SK-N-MC (cell line): ENCODE measurements at places on chromosomes 13 and 19.

GRCh38 chr13:50757008-50757407 is 86.5 kb downstream of the DLEU7 start:
- DNase-seq: no peak

GRCh38 chr19:47614559-47614958 is 5.6 kb downstream of the BICRA start:
- no peak for DNase-seq

DNA sequence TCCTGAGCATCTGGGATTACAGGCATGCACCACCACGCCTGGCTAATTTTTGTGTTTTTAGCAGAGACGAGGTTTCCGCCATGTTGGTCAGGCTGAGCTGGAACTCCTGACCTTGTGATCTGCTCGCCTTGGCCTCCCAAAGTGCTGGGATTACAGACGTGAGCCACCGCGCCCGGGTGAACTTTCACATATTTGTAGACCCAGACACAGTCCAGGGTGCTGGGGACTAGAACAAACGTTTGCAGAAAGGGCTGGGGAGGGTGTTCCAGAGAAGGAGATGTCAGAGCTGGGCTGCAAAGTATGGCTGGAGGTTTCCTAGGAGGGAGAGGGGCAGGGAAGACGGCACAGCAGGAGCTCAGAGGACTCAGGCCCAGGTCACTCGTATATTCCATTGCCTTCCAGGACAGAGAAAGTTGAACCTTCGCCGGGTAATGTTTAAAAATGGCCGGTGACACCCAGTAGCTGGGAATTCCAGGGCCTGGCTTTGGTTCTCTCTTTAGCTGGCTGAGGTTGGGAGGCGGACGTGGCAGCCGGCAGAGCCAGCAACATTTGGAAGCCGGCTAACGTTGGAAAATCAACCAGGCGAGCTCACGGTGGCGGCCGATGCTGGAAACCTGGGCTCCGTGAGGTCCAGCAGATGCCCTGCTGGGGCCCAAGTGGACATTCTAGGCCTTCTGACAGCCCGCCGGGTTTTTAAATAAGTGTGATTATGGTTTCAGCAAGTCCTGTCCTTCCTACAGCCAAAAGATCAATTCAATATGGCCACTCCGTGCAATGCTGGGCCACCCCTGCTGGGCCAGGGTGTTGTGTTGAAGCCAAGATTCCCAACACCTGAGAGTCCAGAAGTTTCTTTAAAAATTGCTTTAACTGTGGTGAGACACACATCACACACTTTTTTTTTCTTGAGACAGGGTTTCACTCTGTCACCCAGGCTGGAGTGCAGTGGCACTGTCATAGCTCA is 41.5 kb downstream of the NFIC start:
- DNase-seq: no peak

DNA sequence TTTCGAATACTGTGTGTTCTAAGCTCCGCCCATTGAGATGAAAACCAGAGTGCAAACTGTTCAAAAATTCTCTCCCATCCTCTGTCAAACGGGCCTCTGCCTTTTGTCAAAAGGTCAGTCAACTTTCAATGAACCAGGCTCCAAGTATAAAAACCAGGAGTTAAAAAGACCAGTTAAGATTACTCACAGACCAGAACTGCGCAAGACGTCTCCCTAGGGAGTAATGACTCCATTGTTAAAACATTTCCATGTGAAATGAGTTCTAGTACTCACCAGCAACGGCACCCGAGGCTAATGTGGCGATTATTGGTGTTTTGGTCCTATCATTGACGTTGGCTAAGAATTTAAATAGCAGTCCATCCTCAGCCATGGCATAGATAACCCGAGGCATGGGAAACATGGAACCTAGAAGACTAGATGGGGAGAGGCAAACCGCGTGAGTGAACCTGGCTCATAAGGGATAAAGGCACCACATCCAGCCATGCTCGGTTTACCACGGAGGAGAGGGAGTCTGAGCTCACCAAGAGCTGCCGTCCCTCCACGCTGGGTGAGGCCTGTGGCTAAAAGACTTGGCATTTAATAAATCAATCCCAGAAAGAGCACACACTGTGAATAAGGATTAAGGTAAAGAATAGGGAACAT is 73.3 kb downstream of the SLC7A1 start:
- DNase-seq: no peak

GRCh38 chr19:39474139-39474620 is 6.5 kb upstream of the TIMM50 start:
- DNase-seq: no peak

DNA sequence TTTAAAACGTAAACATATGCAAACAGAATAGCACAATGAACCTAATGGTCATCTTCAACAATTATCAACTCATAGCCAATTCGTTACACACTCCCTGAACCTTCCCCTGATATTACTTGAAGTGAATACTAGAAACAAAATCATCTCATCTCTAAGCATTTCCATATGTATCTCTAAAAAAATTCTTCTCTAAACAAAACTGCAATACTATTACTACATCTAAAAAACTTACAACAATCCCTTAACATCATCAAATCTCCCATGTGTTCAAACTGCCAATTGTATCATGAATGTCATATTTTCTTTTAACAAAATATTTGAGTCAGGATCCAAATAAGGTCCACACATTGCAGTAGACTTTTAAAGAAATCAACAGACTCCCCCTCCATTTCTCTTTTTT is 61.4 kb downstream of the FRY start:
- DNase-seq: no peak

- DNase-seq: no peak
These were observed 611 bp upstream of the LRFN1 start for GRCh38 chr19:39321117-39321831.

GRCh38 chr19:45125975-45126493 is 33.1 kb downstream of the PPP1R37 start:
- no peak for DNase-seq
